SK-N-SH (cell line): ENCODE measurements at places on chromosomes 13 and 19. TPM values are rescaled to one million over a fixed set of nuclear protein-coding genes. Genes with fewer than 3 reads are reported as not detected.
A peak's percentile ranks its signal among the peaks of the same experiment; 100 is the strongest.

DNA sequence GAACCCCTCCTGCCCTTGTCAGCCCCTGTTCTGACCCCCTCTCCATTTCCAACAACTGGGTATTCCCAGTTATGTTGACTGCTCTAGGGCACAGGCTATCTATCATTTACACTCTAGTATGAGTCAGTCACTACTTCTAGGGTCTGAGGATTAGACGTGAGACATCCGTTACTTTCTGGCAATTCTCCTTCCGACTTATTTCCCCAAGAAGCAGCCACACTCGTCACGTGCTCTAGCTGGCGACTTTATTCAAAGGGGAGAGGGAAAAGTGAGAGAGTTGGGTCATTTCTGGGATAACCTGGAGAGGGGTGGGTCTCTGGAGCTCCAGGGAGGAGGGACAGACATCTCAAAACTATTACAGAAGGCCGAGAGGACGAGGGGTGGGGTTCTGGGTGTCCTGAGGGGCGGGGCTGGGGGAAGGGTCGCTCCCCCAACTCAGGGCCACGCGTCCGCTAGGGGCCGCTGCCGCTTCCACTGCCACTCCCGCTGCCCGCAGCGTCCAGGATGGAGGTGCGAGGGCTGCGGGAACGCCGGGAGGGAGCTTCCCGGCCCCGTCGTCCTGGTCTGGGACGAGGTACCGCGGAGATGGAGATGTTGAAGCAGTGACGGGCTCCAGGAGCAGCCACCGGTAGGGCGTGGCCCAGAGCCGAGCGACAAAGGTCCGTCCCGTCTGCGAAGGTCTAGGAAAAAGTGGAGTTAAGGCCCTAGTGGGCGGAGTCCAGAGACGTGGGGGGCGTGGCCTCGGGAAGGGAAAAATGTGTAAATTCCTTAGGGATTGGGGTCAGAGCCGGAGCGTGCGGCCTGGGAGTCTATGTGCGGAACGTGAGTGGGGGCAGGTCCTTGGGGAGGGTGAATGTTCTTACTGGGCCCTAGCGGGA lies 8.9 kb downstream of the RTBDN start:
- peak; percentile 88 for DNase-seq

S1PR5 gene
- 0.32 and 0.36 TPM in 2 replicates for polyA plus RNA-seq

DNA sequence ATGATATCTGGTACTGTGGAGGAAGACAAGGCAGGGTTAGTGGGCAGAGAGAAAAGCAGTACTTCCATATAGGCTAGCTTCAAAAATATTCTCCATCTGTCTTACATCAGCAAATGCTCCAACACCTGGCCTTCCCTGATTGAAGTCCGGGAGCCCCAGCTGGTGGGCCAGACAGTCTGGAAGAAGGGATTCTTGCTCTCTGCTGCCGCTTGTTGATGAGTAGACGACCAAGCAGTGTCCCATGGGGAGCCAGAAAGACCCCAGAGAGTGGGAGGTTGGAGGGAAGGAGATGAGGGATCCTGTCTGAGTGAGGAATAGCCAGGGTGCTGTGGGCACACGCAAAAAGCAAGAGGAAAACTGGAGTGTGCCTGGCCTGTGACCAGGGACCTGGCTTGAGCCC lies 95.1 kb downstream of the ATP8A2 start:
- no peak for DNase-seq

DNA sequence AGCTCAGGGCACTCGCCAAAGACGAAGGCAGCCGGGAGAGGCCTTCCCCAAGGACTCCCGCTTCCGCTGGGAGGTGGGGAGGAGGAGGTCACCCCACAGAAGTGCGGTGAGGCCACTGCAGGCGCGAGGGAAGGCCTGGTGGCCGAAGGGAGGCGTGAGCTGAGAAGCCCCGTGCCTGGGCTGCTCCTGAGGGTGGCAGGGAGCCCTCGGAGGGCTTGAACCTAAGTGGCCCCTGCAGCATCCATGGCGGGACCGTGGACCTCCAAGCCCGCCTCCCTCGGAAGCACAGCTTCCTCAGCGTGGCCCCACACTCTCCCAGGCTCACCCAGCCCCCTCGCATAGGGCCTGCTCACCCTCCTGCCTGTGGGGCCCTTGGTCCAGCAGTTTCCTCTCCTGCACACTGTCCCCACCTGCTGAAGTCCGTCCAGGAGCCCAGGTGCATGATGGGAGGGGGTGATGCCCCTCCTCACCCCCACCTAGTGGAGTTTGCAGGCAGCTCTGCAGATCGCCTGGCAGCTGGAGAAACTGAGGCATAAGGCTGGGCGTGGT lies 25.9 kb downstream of the EFNA2 start:
- DNase-seq = no peak

- DNase-seq = no peak
These were observed 222.0 kb downstream of the B3GLCT start for GRCh38 chr13:31421756-31422155.

DNA sequence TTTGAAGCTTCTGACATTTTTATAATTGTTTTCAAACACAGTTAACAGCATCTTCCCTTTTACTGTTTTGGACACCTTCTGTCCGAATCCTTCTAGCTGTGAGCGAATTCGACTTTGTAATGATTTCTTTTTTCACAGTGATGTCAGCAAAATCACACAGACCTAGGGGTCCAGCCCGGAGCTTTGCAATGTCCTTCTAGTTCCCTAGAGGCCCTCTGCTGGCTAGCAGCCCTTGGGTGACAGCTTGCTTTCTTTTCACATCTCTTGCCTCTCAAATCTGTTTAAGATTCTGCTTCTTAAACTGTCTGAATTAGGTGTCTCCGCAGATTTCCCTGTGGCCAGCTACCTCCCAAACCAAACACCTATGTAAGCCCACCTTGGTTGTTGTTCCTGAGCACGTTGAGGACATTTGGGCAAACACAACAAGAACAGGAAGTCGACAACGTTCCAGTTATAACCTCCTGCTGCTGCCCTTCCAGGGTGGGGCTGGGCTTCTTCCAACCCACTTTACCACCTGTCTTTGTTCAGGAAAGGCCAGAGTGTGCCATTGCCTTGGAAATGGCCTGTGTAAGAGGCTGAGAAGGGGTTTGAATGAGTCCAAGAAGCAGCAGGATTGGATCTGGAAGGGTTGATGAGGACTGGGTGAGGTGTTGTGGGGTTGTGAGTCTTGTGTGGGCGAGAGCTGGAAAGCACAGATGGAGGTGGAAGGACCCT lies 123.1 kb downstream of the ATP8A2 start:
- DNase-seq = no peak

DNA sequence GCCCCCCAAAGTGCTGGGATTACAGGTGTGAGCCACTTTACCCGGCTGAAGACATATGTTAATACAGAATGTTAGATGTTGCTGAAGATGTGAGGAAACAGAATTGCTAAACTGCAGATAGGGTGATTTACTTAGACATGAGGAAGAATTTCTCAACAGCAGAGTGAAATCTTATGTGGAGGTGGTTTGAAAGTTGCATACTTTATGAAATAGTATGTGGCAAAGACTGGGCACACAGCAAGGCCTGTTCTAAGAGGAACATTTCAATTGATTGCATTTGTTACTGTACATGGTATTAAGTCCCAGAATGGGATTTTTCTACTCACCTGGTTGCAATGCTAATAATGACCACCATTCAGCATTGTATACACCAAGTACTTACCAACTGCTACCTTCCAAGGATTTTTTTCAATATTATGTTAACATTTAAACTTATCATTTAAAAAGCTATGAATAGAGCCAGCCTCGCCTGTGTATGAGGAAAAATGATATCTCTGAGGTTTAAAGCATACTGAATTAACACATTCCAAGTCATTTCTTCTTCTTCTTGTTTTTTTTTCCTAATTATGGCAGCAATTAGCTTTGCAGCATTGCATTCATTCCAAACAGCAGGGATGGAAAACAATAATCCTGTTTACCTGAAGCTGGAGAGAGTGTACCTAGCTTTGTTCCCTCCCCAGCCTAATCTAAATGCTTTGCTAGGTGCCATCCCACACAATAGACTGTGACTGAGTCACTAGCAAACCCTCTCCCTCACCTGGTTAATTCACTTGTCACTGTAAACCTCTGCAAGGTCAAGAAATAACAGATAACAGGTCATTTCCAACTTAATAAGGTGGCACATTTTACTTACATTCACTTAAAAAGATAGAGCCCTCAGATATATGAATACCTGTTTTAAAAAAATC lies 19.4 kb upstream of the KLF5 start:
- DNase-seq = no peak

CPT1C gene
- 118 and 139 TPM in 2 replicates for polyA plus RNA-seq

GRCh38 chr13:27988520-27988919 lies at the start of gene URAD:
URAD (minus strand) TSS chr13:27988693; CDS start chr13:27988637, 56 bp downstream.
- DNase-seq = no peak

ZNF726 gene
- polyA plus RNA-seq = 3.4 and 4.3 TPM in 2 replicates

ZNF77 gene
- 4.4 and 6.6 TPM in 2 replicates for polyA plus RNA-seq

ZNF534 gene
- not detected in 2 replicates for polyA plus RNA-seq

DKKL1 gene
- polyA plus RNA-seq = 0.36 and 0.47 TPM in 2 replicates

DNA sequence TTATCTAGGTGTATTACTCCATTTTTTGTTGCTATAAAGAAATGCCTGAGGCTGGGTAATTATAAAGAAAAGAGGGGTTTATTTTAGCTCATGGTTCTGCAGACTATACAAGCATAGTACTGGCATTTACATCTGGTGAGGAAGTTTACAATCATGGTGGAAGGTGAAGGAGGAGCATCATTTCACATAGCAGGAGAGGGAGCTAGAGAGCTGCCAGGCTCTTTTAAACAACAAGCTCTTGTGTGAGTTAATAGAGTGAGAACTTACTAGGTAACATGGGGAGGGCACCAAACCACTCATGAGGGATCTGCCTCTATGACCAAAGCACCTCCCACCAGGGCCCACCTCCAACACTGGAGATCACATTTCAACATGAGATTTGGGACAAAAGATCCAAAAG lies 221.7 kb upstream of the GPC6 start:
- DNase-seq = no peak

CALR gene
- 1,316 and 1,334 TPM in 2 replicates for polyA plus RNA-seq

DNA sequence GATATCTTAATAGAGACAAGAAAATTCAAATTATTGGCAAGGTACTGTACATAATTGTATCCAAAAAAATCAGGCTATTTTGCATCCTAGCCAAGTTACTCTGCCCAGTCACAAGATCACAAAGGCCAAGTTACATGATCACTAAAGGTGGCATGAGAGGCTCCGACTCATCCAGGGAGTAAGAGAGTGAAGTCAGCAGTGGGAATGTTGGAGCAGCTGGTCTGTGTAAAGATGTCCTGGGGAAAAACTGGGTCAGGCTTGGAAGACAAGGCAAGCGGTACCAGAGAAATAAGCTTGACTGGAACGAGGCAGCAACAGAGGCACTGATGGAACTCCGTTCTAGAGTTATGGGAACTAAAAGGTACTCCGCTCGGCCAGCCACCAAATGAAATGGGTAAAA lies 50.2 kb upstream of the PSG2 start:
- no peak for DNase-seq

GRCh38 chr19:2148482-2149135 lies 2.8 kb downstream of the AP3D1 start:
- peak; percentile 16 for DNase-seq

DNA sequence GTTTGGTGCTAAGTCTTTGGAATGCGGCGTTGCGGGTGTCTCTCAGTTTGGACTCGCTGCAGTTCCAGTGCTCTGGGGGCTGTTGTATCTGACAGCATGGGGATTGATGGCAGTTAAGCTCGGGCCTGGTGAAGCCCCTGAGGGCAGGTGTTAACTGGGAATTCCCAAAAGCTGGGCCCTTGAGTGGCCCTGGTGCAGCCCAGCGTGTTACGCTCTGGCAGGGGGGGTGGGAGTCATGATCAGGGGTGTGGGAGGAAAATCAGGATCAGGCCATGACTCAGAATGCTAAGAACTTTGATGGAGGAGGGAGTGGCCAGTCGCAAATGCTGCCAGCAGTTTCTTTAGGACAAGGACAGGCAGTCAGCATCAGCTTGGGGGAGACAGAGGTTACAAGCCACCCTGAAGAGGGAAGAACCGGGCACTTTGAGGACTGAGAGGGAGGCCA lies 19.6 kb downstream of the AP2A1 start:
- DNase-seq = no peak

- peak; percentile 82 for DNase-seq
These were observed 2.9 kb downstream of the WDR83 start for GRCh38 chr19:12669270-12670158.

GRCh38 chr19:29384656-29385055 lies 141.1 kb upstream of the VSTM2B start:
- DNase-seq = no peak
